ENCODE measurements at places on chromosomes 7 and 10.
A peak's percentile ranks its signal among the peaks of the same experiment; 100 is the strongest.

DNA sequence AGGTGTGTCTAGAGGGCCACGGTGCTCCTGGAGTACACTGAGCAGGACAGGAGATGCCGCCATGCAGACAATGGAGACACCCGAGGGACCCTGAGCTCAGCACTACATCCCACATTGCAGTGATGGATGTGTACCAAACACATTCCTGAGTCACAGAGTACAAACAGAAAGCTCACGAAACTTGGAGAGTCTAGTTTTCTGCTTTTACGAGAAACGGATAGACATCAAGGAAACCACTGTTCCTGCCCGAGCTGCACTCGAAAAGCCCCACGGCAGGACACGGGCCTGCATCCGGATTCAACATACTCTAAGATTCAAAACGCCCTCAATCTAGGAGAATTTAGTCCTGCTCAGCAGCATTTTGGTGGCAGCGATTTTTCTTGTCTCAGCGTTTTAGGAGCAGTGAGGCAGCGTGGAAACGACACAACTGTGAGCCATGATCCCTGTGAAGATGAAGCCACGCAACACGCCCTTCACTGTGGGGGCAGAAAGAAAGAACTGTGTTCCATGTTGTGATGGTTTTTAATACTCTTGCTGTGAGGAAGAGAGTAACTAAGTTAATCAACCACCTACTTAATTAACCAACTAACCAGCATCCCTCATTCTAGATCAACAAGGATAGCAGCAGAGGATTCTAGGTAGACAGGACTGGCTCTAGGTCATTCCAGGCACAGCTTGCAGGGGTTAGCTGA, 3.2 kb downstream of the TNS3 start:
- no peak for DNase-seq

DNA sequence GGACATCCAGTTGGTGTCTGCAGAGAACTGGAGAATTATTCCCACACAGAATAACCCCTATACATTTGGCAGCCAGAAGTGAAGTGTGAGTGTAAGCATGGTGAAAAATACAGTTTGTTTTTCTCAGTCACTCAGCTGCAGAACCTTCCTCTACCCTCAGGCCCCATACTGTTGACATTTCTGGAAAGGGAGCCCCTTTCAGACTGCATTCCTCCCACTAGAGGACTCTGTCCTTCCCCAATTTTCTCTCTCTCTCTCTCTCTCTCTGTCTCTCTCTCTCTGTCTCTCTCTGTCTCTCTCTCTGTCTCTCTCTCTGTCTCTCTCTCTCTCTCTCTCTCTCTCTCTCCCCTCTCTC, 86.8 kb upstream of the STEAP1B start:
- DNase-seq = no peak

- DNase-seq = no peak
Observed at GRCh38 chr7:157542068-157543021, 205.5 kb downstream of the DNAJB6 start.

DNA sequence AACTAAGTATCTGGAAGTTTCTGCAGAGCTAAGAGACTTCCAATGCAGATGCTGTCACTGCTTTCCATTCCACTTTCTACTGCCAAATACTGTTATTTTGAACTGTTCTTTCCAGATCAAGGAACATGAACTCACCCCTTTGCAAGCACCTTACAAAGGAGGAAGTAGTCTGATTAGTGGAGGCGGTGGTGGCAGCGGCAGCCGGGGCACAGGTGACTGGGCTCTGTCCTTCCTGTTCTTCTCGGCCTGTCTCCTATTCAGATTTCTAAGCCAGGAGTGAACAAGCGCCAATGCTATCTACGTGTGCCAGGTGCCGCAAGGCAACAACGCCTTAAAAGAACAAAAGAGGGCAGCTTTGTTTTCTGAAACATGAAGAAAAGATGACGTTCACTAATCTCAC, 44.9 kb downstream of the BEND7 start:
- DNase-seq = no peak

- no peak for DNase-seq
Observed at GRCh38 chr10:79479283-79479909, 32.9 kb upstream of the EIF5AL1 start.

GRCh38 chr7:125468855-125469174, 539.2 kb upstream of the POT1 start:
- no peak for DNase-seq

GRCh38 chr7:7681191-7681935, 37.0 kb downstream of the RPA3 start:
- peak; percentile 94 for DNase-seq

GRCh38 chr7:47327346-47327697, 254.6 kb downstream of the TNS3 start:
- no peak for DNase-seq

DNA sequence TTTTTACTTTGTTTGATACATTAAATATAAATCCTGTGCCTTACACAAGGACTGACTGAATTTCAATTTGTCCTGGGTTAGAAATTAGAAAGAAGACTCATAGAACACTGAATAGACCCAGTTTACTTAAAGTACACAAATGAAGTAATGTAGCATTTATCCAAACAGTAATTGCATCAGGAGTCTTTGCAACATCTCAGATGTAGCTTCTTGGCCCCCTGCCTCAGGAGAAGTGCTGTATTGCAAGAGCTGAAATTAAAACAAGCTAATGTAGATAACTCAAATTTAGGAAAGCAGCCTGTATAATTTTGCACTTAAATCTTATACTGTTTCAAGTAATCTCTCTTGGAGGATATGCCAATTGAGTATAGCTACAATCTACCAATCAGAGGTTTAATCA, 54.3 kb upstream of the KCND2 start:
- DNase-seq = peak; percentile 14

DNA sequence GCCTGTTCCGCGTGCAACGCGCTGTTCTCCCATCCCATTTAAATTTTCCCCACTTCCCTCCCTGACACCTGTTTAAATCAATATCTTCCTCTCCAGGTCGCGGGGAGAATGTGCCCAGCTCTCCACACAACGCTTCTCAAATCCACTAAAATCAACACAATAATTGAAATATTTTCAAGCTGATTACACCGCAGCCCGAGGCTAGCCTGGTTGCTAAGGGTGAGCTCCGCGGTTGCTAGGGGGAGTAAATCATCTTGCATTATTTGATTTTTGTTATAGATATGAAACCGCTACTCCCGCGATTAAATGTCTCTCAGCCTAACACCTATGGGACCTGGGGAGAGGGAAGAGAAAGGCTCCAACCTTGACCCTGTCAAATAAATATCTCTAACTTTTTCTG, 36.2 kb downstream of the UNCX start:
- DNase-seq = no peak

GRCh38 chr7:127667017-127667670, 15.2 kb downstream of the SND1 start:
- DNase-seq = no peak

DNA sequence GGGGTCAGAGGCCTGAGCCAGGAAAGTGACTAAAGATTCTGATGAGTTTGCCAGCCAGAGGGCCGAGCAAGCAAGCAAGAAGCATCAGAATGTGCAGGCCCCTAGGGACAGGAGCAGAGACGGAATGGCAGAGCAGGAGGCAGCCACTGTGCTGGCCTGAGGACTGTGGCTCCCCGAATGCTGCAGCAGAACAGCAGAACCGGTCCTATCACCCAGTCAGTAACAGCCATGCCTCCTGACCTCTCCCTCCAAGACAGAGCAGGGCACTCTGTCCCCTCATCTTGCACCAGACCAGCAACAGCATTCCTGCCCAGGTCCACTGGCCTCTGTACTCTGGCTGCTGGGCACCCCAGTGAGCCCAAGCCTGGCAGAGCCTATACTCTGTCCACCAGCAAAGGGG, 85.9 kb downstream of the ARHGAP22 start:
- no peak for DNase-seq

GRCh38 chr7:920351-921070, 34.0 kb downstream of the ADAP1 start:
- DNase-seq = no peak

DNA sequence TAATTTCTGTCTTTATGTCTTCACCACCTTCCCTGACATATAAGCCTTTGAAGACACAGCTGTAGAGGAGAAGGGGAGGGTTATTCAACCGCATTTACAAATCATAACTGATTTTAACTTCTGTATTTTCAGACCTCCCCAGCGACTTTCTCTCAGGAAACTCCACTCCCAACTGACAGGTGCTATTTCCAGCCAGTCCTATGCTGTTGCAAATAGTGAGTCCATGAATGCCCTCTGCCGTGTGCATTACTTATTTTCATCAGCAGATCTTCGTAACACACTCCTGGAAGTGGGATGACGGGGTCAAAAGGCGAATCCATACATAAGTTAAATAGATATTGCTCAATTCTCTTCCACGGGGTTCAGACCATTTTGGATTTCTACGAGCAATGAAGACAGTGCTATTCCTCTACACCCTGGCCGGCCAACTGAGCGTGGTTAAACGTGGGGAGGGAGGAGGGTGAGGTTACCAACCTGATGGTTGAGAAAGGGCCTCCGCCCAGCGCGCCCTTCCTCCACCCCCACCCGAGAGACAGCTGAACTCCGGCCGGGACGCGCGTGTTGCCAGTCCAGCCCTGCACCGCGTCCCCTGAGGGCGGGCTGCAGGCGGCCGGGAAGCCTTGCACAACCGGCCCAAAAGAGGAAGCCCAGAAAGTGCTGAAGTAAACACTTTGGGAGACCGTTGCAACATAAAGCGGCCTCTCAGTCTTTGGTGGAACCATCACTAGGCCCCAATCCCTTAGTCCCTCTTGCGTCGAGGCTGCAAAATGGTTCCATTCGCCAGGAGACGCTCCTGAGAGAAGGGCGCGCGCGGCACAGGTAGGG, at the start of gene APBB1IP:
Gene APBB1IP (plus strand): TSS at position 705 of the 825 bp plus-strand sequence. CDS start 53,986 bp downstream, outside the sequence.
- no peak for DNase-seq

GRCh38 chr10:79404231-79404609, 41.2 kb downstream of the ZCCHC24 start:
- DNase-seq = no peak

- DNase-seq = no peak
Observed at GRCh38 chr10:49005270-49005669, 65.6 kb upstream of the LRRC18 start.

GRCh38 chr10:29252811-29253689, 35.8 kb upstream of the LYZL1 start:
- DNase-seq = no peak

DNA sequence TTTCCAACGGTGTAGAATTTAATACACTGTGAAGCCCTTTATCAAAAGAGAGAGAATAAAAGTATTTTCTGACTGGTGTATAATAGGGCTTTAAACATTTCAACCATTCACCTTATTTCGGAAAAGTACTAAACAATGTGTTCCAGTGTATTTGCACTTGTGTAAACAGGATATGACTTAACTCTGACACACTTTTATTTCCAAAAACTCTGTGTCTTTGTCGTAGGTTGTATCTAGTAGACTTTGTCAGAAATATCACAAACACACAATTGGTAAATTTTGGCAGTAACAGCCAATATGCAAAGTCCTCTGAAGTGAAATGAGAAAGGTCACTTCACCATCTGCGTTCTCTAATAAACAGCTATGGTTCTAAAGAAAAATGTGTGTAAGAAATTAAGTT, 10.3 kb upstream of the TSPAN13 start:
- no peak for DNase-seq

GRCh38 chr10:53396876-53397275, 624.3 kb upstream of the MBL2 start:
- DNase-seq = no peak

GRCh38 chr10:117365612-117366011, 9.6 kb downstream of the PDZD8 start:
- DNase-seq = no peak

DNA sequence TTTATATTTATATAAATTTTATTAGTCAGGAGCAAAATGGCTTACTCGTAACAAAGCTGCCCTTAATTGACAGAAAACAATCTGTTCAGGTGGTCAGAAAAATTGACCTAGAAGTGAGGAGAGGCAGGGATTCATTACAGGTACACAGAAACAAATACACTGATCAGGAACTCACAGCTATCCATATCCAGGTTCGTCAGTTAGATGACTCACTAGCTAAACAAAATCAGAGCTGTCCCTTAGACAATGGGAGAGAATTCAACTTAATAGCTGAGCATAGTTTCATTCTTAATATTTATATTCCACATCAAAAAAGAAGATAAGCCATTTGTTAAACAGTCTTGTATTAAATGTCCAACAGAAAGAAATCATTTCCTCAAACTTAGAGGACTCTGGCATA, 41.7 kb downstream of the HYCC1 start:
- DNase-seq = no peak

- no peak for DNase-seq
Observed at GRCh38 chr10:15789793-15790525, 70.2 kb upstream of the ITGA8 start.

DNA sequence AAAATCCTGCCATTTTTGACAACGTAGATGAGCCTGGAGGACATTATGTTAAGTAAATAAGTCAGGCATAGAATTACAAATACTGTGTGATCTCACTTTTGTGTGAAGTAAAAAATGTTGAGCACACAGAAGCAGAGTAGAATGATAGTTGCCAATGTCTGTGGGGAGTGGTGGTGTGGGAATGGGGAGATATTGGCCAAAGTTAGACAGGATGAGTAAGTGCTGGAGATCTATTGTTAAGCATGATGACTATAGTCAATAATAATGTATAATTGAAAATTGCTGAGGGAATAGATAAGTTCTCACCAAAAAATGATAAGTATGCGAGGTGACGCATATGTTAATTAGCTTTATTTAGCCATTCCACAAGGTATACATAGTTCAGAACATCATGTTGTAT, 92.0 kb downstream of the GPR85 start:
- no peak for DNase-seq

DNA sequence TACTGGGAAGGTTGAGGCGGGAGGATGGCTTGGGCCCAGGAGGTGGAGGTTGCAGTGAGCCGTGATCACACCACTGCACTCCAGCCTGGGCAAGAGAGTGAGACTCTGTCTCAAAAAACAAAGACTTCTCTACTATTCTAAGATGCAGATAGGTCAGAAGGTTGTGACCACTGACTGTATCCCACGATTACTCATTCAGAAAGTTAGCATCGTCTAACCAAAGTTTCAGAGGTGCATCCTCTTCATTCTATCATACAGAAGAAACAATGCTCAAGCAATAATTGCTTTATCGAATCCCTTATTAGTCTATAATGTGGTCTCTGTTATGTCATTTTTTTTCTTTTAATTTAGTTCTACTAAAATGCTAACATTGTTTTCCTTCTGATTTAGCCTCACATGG, 348.7 kb upstream of the LRGUK start:
- DNase-seq = no peak

DNA sequence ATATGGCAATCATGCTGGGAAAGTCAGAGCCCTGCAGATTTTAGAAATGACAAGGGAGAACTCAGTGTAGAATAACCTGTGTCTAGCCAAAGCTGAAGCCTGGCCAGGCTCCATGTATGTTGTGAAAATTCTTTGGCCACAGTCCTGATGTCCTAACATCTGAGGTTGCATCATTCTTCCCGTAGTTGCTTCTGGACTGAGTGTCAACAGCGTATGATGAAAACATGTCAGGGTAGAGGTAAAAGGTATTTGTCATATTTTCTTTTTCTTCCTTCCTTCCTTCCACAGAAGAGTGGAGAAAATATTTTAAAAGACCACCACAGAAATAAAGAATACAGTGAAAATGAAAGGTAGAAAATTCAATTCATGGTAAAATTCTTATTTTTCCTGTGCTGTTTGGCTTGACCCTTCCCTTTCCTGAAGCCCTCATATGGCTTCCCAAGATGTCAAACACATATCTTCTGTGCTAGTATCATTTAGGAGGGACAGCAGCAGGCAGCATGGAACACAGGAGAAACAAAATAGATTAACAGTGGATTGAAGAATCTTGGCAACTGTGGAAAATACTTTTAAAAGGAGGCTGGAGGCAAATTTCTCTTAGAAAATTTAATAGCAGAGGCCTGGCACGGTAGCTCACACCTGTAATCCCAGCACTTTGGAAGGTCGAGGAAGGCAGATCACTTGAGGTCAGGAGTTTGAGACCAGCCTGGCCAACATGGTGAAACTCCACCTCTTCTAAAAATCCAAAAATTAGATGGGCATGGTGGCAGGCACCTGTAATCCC, 18.9 kb upstream of the NRBF2 start:
- DNase-seq = no peak

All from cerebellar cortex (tissue), 1 donor.